Renal cortical epithelial cell (primary cell): ENCODE measurements at places on chromosomes 3 and 15.

GRCh38 chr15:34837246-34838016 lies 42.1 kb upstream of the ACTC1 start:
- DNase-seq: peak; percentile 96

DNA sequence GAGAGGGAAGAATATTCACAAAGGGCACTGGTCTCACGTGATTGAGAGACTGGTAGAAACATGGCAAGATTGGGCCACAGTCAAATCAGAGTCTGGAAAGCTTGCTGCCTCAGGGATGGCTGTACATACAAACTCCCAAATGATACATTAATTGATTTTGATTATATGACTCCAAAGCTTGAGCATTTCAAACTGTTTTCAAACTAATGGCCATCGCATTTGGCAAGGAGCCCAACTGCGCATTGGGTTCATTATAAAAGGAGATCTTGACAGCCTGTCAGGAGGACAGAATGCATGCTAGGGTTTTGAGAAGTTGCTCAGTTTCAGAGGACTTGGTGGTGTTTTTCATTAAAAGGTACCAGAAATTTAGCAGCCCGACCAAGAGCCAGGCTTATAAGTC lies 117.7 kb downstream of the PTPRG start:
- no peak for DNase-seq

- DNase-seq: no peak
These were observed 48.5 kb upstream of the RAP2B start for GRCh38 chr3:153113541-153113940.

GRCh38 chr3:179415377-179415776 lies 35.9 kb downstream of the GNB4 start:
- DNase-seq: no peak

DNA sequence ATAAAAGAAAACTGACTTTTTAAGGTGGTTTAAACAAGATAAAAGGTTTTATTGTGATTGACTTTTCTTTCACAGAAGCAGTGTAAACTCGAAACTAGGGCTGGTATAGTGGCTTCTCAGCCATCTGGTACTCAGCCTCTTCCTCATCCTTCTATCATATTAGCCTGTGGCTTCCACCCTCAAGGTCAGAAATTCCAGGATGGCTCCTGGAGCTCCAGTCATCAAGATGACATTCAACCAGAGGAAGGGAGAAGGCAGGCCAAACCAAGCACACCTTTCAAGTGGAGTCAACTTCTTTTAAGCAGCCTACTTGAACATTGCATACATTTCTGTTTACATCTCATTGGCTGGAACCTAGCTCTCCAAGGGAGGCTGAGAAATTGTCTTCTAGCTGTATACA lies 1.3 kb upstream of the MESD start:
- DNase-seq: no peak
